ENCODE measurements at places on chromosomes 12 and 14.

- no peak for DNase-seq
These were observed 467.1 kb upstream of the MGAT4C start for GRCh38 chr12:86723326-86723725.

DNA sequence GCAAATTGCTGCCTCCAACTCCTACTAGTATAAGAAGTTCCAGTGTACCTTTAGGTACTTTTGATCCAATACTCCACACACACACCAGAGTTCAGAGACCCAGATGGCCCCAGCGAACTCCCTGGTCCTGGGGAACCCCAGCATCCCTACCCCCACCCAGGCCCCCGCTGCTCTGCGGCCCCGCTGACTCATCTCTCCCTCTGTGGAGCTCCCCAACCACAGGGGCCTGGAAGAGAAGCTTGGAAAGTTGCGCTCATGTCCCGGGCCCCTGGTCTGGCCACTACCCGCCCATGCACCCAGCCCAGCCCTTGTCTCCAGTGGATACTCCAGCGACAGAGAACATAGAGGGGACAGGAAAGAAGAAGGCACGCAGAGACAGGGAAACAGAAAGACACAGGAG, 4.2 kb upstream of the SP7 start:
- no peak for DNase-seq

DNA sequence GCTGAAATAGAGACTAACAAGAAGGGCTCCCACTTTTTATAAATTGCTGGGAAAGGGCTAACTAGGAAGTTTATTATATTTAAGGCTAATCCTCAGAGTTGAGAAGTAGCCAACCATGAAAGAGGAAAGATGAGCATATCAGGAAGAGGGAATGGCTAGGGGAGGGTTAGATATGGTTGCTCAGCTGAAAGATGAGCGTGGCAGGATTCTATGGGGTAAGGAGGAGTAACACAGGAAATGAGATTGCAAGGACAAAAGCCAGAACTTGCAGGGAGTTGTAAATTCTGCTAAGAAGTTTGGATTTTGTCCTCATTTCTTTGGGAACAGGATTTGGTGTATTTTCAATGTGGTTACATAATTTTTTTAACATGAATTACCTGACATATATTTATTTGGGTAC, 127.4 kb upstream of the ATP2B1 start:
- no peak for DNase-seq

DNA sequence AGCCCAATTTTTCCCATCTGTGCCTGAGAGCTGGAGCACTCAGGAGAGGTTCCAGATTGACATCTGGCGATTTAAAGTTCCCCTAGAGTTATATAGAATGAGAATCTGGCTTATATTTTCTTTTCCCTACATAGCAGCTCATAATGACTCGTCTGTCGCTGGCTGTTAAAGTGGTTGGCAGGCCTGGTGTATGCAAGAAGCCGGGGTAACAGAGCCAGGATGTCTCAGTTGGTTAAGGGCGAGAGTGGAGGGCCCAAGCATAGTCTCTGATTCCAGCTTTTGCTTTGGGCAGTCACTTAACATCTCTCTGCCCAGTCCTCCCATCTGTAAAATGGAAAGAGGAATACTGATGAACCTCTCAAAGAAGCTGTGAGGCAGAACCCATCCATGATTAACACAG, 751.6 kb downstream of the NOVA1 start:
- no peak for DNase-seq

GRCh38 chr12:113403435-113404415, at the start of gene SDS:
TSS of gene SDS (minus strand) at chr12:113403887. CDS start at chr12:113399708, 4,179 bp downstream.
- no peak for DNase-seq

DNA sequence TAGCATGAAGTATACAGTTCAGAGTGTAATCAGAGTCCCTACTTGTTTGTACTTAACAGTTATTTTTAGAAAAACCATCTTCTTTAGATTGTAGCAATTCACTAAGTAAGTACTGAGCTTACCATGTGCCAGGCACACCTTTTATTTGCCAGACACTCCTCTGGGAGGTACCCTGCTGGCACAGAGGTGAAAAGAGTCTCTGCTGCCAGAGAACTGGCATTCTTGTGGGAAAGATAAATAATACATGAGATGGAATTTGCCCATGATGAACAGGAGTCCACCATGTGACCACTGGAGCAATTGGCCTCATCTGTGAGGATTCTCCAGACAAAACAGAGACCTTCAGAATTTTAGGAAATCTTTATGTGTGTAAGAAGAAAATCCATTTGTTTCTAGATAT, 199.3 kb upstream of the SLC16A7 start:
- no peak for DNase-seq

Measured in stimulated activated CD8-positive, alpha-beta memory T cell treated with anti-CD3 and anti-CD28 coated beads, Interleukin-15, amount 100 ng/mL, for 4 hours (primary cell).